ENCODE measurements at places on chromosomes 6 and 20. TPM values are rescaled to one million over a fixed set of nuclear protein-coding genes. Genes with fewer than 3 reads are reported as not detected.

GRCh38 chr6:70336996-70337742 lies 34.3 kb upstream of the COL9A1 start:
- H3K27ac ChIP-seq, result peak overlapping the region; percentile 51
- H3K36me3 ChIP-seq, result no peaks in the 10 kb centered on the region
- peaks cover 4% of the 10 kb centered on the region for H3K4me1 ChIP-seq

DNA sequence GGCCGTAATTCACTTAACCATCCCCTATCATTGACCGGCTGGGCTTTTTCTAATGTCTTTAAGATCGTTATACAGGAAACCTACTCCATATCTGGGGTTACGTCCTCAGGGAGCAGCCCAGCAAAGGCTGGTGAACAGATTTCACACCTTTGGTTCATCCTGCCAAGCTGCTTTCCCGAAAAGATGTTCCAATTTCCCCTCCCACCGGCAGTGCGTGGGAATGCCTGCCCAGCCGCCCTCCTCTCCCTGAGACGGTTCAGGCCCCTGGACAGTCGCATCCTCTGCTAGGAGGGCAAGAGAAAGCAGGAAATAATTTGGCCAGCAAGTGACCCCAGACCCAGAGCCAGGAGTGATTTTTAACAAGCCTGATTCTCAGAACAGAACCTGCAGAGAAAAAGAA lies 16.3 kb downstream of the SIRPA start:
- H3K36me3 ChIP-seq, result no peaks in the 10 kb centered on the region
- no peaks in the 10 kb centered on the region for H3K4me1 ChIP-seq
- no peak overlapping the region for H3K4me3 ChIP-seq
- no peak for DNase-seq
- no peaks in the 10 kb centered on the region for H3K27me3 ChIP-seq

Gene OXT
- total RNA-seq, result 0.92 TPM

GRCh38 chr6:124955108-124955856 lies 7.0 kb upstream of the RNF217 start:
- H3K27me3 ChIP-seq, result no peaks in the 10 kb centered on the region
- H3K4me1 ChIP-seq, result no peaks in the 10 kb centered on the region
- H3K27ac ChIP-seq, result no peak overlapping the region
- no peaks in the 10 kb centered on the region for H3K36me3 ChIP-seq
- no peak overlapping the region for H3K4me3 ChIP-seq

GRCh38 chr6:22664968-22665367 lies 95.6 kb downstream of the HDGFL1 start:
- peaks cover 1% of the 10 kb centered on the region for H3K4me1 ChIP-seq
- no peaks in the 10 kb centered on the region for H3K36me3 ChIP-seq
- no peak overlapping the region for H3K4me3 ChIP-seq
- H3K27ac ChIP-seq, result peak overlapping the region; percentile 8

Gene TCF15
- not detected for total RNA-seq

Gene LPIN3
- total RNA-seq, result 14.9 TPM

DNA sequence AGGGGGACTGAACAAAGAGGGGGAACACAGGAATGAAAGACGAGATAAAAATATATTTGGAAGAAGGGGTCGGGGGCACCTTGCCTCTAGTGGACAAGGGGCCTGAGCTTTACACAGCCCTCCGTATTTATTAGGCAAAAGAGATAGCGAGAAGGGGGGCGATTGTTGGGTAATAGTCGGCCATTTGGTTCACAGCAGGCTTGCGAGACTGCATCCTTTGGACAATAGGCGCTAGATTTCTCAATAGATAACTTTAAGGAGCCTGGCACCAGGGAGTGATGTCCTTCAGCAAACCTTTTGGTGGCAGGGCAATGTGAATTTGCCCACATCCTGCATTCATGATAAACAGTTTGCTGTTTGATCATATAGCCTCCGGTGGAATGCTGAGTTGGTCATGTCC lies 3.0 kb upstream of the NANP start:
- no peak overlapping the region for H3K4me3 ChIP-seq
- DNase-seq, result no peak
- peaks cover 17% of the 10 kb centered on the region for H3K4me1 ChIP-seq

GRCh38 chr20:24695529-24696225 lies 226.2 kb downstream of the SYNDIG1 start:
- H3K36me3 ChIP-seq, result no peaks in the 10 kb centered on the region
- no peak for DNase-seq
- no peak overlapping the region for H3K4me3 ChIP-seq
- peaks cover 12% of the 10 kb centered on the region for H3K4me1 ChIP-seq
- H3K27ac ChIP-seq, result peak overlapping the region; percentile 36

Gene BMP6
- total RNA-seq, result 4.3 TPM

DNA sequence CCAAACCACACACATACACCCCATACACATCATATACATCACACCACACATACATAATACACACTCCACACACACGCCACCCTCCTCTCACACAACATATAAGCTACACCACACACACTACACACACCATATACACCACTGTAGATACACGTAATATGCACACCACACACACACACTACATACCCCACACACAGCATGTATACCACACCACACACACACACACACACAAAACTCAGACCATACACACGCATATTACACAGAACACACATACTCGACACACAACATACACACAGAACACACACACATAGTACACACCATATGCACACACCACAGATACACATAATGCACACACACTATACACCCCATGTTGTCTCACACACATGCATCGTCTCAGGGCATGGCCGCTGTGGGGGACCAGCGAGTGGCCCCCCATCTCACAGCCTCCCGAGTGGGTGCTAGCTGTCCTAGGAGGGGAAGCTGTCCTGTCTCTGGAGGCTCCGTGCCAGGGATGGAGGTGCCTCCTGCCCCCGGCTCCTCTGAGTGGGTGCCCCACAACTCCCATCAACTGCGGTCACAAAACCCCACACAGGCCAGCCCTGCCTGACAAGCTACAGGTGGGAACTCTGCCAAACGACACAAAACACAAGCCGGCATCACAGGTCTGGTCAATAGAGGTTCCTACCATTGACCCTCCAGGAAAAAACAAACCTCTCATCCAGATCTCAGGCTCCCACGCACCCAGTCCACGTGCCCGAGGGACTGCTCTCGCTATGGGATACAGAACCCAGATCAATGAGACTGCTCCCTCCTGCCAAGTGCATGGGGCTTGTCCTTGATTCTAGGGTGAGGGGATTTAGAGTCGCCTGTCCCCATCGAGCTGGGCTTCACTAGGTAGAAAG lies 49.1 kb downstream of the DACT2 start:
- no peaks in the 10 kb centered on the region for H3K27me3 ChIP-seq
- H3K4me3 ChIP-seq, result no peak overlapping the region
- H3K4me1 ChIP-seq, result peaks cover 31% of the 10 kb centered on the region
- no peaks in the 10 kb centered on the region for H3K36me3 ChIP-seq

Gene PRL
- total RNA-seq, result not detected

- no peaks in the 10 kb centered on the region for H3K36me3 ChIP-seq
- H3K27me3 ChIP-seq, result no peaks in the 10 kb centered on the region
- no peak overlapping the region for H3K27ac ChIP-seq
- H3K4me3 ChIP-seq, result no peak overlapping the region
- DNase-seq, result no peak
- no peaks in the 10 kb centered on the region for H3K4me1 ChIP-seq
These were observed 3.8 kb upstream of the MAS1L start for GRCh38 chr6:29491574-29491973.

DNA sequence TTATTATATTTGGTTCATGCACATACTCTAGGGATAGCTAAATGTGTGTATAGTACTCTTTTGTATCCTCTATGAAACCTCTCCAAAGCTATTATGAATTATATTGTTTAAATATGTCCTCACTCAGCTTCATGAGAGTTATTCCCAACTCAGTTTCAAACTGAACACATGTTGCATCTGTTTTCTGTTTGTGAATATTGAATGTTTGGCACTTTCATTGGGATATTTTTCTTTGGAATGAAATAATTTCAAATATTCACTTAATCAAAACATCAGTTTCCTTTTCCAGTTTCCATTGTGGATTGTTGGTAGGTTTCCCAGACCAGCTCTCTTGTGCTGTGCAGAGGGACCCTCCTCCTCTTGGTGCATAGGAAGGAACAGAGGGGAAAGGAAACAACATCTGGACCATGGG lies 46.6 kb downstream of the HDAC2 start:
- DNase-seq, result no peak
- no peak overlapping the region for H3K27ac ChIP-seq

- H3K4me1 ChIP-seq, result no peaks in the 10 kb centered on the region
- no peak overlapping the region for H3K27ac ChIP-seq
- no peaks in the 10 kb centered on the region for H3K36me3 ChIP-seq
- H3K27me3 ChIP-seq, result no peaks in the 10 kb centered on the region
These were observed 387.8 kb upstream of the GJE1 start for GRCh38 chr6:141744971-141745370.

DNA sequence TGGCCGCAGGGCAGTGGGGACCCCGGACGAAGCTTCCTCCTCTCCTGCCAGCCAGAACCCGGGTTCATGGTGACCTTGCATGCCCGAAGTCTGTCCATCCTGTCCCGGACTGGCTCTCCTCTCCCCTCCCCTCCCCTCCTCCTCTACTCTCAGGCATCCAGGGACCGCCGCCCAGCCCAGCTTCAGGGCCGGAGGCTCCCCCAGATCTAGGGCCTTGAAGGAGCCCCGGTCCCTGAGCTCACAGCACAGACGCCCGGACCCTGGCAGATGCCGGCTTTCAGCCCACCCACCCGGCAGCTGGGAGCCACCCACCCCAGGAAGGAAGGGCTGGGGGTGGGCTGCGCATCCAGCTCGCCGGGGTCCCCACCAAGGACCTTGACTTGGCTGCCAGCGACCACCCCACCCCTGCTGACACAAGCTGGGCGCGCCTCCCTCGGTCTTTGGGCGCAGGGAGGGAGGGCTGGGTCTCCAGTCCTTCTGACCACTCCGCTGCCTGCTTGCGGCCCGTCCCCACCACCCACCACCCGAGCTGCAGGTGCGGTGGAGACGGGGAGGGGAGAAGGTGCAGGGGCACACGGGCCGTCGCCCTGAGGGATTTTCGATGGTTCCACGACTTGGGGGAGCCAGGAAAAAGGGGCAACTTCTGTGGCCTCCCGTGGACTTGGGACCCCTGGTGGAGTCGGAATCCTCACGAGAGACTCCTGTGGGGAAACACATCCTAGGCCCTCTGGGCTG lies 5.8 kb upstream of the ABHD16B start:
- H3K27ac ChIP-seq, result no peak overlapping the region
- H3K4me1 ChIP-seq, result peaks cover 36% of the 10 kb centered on the region
- peaks cover 23% of the 10 kb centered on the region for H3K27me3 ChIP-seq
- DNase-seq, result no peak
- H3K4me3 ChIP-seq, result no peak overlapping the region

GRCh38 chr20:38864662-38865061 lies 59.2 kb downstream of the PPP1R16B start:
- no peaks in the 10 kb centered on the region for H3K4me1 ChIP-seq
- no peaks in the 10 kb centered on the region for H3K27me3 ChIP-seq
- DNase-seq, result no peak
- no peaks in the 10 kb centered on the region for H3K36me3 ChIP-seq
- no peak overlapping the region for H3K27ac ChIP-seq

GRCh38 chr6:43964659-43965570 lies 162.3 kb downstream of the MRPL14 start:
- no peaks in the 10 kb centered on the region for H3K4me1 ChIP-seq
- no peaks in the 10 kb centered on the region for H3K36me3 ChIP-seq
- H3K27ac ChIP-seq, result no peak overlapping the region
- DNase-seq, result no peak
- H3K4me3 ChIP-seq, result no peak overlapping the region

GRCh38 chr20:58981628-58982364 lies 740 bp downstream of the NELFCD start:
- H3K4me1 ChIP-seq, result peaks cover 22% of the 10 kb centered on the region
- no peaks in the 10 kb centered on the region for H3K36me3 ChIP-seq
- peak overlapping the region; percentile 93 for H3K27ac ChIP-seq
- peak overlapping the region; percentile 83 for H3K4me3 ChIP-seq
- no peaks in the 10 kb centered on the region for H3K27me3 ChIP-seq

DNA sequence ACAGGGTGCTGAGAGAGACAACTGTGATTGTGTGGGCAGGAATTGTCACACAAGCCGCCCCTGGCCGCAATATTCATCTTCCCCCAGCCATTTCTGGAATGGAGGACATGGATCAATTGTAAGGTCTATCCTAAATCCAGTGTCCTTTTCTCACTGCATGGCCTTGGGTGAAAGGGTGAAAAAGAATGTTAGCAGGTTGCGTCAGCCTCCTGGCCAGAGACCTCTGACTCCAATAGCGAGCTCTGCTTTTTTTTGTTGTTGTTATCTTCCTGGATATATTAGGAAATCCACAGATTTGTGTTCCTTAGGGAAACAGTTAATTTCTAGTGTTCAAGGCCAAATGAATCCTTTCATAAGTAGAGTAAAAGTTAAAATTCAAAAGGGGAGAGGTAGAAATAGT lies 47.1 kb upstream of the CD83 start:
- no peak overlapping the region for H3K4me3 ChIP-seq
- H3K4me1 ChIP-seq, result no peaks in the 10 kb centered on the region
- no peak overlapping the region for H3K27ac ChIP-seq
- no peaks in the 10 kb centered on the region for H3K27me3 ChIP-seq
- H3K36me3 ChIP-seq, result no peaks in the 10 kb centered on the region

- no peak overlapping the region for H3K27ac ChIP-seq
- no peaks in the 10 kb centered on the region for H3K36me3 ChIP-seq
- no peaks in the 10 kb centered on the region for H3K27me3 ChIP-seq
- no peaks in the 10 kb centered on the region for H3K4me1 ChIP-seq
These were observed 394.9 kb downstream of the MAFB start for GRCh38 chr20:40294175-40294574.

GRCh38 chr20:10476319-10476724 lies 41.2 kb downstream of the SLX4IP start:
- no peaks in the 10 kb centered on the region for H3K36me3 ChIP-seq
- no peaks in the 10 kb centered on the region for H3K4me1 ChIP-seq
- no peak overlapping the region for H3K4me3 ChIP-seq
- no peaks in the 10 kb centered on the region for H3K27me3 ChIP-seq
- H3K27ac ChIP-seq, result no peak overlapping the region

GRCh38 chr6:2522521-2522920 lies 228.2 kb downstream of the MYLK4 start:
- no peak overlapping the region for H3K27ac ChIP-seq
- H3K4me1 ChIP-seq, result no peaks in the 10 kb centered on the region
- no peak overlapping the region for H3K4me3 ChIP-seq
- no peaks in the 10 kb centered on the region for H3K36me3 ChIP-seq
- no peak for DNase-seq

- H3K27me3 ChIP-seq, result no peaks in the 10 kb centered on the region
- no peak for DNase-seq
- H3K36me3 ChIP-seq, result no peaks in the 10 kb centered on the region
- no peak overlapping the region for H3K27ac ChIP-seq
- H3K4me1 ChIP-seq, result no peaks in the 10 kb centered on the region
These were observed 135.1 kb downstream of the AGPAT4 start for GRCh38 chr6:161138543-161139303.

- H3K27ac ChIP-seq, result no peak overlapping the region
- no peaks in the 10 kb centered on the region for H3K36me3 ChIP-seq
- no peaks in the 10 kb centered on the region for H3K27me3 ChIP-seq
- no peak for DNase-seq
These were observed 646.5 kb upstream of the NOX3 start for GRCh38 chr6:156102129-156102528.
